ENCODE measurements at places on chromosomes 4 and X. TPM values are rescaled to one million over a fixed set of nuclear protein-coding genes. Genes with fewer than 3 reads are reported as not detected.

Gene TCEAL7
- not detected for total RNA-seq

Gene SHOX
- not detected for total RNA-seq

Gene MORC4
- 6.3 TPM for total RNA-seq

Gene SUPT20HL1
- total RNA-seq, result not detected

GRCh38 chrX:14528629-14529289 is 577 bp upstream of the GLRA2 start:
- no peak overlapping the region for H3K27ac ChIP-seq
- H3K4me3 ChIP-seq, result no peak overlapping the region
- peak; percentile 42 for DNase-seq

DNA sequence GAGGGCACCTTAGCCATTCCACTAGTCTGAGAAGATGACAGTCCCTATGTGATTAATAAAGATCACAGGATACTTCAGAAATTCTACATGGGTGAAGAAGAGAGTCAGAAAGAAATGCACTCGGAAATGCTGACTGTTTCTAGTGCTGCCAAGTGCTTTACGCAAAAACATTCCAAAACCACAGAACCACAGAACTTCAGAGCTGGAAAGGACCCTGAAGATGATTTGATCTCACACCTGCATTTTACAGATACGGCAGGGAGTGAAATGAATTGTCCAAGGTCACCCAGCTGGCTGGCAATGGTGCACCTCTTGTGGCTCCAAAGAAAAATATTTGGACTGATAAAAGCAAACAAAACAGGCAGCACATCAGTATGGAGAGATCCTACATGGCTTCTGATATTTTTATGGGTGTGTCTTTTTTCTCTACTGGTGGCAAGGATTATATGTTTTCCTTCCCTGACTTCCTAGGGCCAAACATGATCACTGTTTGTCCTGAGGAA is 115.9 kb downstream of the MAML3 start:
- no peak for DNase-seq
- H3K36me3 ChIP-seq, result no peaks in the 10 kb centered on the region
- no peaks in the 10 kb centered on the region for H3K4me1 ChIP-seq
- H3K27ac ChIP-seq, result no peak overlapping the region
- peaks cover 11% of the 10 kb centered on the region for H3K27me3 ChIP-seq
- no peak overlapping the region for H3K4me3 ChIP-seq

GRCh38 chr4:78885598-78885997 is 53.6 kb downstream of the PAQR3 start:
- DNase-seq, result no peak
- H3K36me3 ChIP-seq, result peaks cover 7% of the 10 kb centered on the region
- H3K4me3 ChIP-seq, result no peak overlapping the region
- H3K4me1 ChIP-seq, result peaks cover 6% of the 10 kb centered on the region

DNA sequence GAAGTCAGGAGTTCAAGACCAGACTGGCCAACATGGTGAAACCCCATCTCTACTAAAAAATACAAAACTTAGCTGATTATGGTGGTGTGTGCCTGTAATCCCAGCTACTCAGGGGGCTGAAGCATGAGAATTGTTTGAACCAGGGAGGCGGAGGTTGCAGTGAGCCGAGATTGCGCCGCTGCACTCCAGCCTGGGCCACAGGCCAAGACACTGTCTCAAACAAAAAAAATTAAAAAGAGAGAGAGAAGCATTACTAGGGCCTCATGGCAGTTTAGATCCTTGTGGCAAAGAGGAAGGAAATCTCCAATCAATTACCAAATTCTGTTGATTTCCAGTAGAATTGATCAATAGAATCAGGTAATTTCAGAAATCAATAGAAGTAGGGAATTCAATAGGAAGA is 16.8 kb upstream of the SLC34A2 start:
- DNase-seq, result no peak
- no peak overlapping the region for H3K27ac ChIP-seq
- H3K27me3 ChIP-seq, result peaks cover 3% of the 10 kb centered on the region

DNA sequence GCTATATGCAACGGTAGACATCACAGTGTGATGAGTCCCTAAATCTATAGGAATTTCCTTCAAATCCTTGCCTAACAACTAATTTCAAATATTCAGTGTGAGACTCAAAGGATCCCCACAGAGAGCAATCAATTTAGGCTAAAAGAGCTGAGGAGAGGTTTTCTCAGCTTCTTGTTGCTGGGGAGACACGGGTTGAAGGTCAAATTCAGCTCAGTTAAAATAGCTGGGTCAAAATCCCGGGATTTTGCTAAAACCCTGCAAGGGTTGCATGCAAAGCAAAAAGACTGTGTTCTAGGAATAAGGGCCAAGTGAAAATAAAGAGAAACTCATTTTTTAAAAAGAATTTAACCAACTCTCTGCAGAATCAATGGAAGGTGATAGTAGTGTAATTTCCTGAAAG is 1073.4 kb downstream of the NLGN4X start:
- H3K36me3 ChIP-seq, result no peaks in the 10 kb centered on the region
- H3K27me3 ChIP-seq, result no peaks in the 10 kb centered on the region
- no peak for DNase-seq
- H3K27ac ChIP-seq, result no peak overlapping the region
- H3K4me1 ChIP-seq, result no peaks in the 10 kb centered on the region
- no peak overlapping the region for H3K4me3 ChIP-seq

DNA sequence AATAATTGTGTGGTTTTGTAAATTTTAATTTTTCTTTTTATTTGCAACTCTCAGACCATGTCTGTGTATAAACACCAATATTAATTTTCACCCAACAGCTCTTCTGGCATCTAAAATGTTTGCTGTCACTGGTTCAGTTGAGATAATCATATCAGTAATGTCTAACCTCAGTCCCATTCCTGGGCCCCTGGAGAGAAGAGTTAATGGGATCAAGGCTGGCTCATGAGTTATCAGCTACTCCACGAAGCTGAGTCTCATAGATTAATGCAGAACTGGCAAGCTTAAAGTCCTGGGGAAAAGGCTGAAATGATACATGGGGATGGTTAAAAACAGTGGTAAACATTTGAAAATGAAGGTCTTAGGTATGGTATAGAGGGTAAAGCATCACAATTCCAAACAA is 28.4 kb upstream of the TSPAN5 start:
- no peak overlapping the region for H3K4me3 ChIP-seq
- no peak overlapping the region for H3K27ac ChIP-seq
- peaks cover 25% of the 10 kb centered on the region for H3K4me1 ChIP-seq
- peaks cover 8% of the 10 kb centered on the region for H3K36me3 ChIP-seq
- no peaks in the 10 kb centered on the region for H3K27me3 ChIP-seq

DNA sequence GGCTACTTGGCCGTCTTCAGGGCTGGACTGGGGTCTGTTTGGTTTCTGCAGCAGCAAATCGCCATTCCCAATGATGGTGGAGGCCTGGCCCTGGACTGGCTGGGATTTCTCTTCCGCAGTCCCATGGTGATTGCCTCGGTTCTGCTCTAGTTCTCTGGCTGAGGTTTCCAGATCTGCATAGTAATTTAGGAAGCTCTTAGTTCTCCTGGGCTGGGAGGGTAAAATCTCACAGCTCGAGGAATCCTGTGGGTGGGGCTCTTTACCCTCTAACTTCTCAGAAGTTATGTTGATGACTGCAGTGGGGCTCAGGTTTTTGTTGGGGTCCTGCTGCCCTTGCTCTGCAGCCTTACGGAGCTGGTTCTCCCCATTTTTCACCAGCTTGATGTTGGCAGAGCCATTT is 200.6 kb downstream of the APBB2 start:
- H3K4me1 ChIP-seq, result no peaks in the 10 kb centered on the region
- no peak overlapping the region for H3K27ac ChIP-seq
- no peak overlapping the region for H3K4me3 ChIP-seq

GRCh38 chrX:120377715-120378114 is 15.8 kb downstream of the ATP1B4 start:
- peaks cover 7% of the 10 kb centered on the region for H3K27me3 ChIP-seq
- peaks cover 9% of the 10 kb centered on the region for H3K4me1 ChIP-seq
- no peaks in the 10 kb centered on the region for H3K36me3 ChIP-seq
- H3K4me3 ChIP-seq, result no peak overlapping the region
- no peak overlapping the region for H3K27ac ChIP-seq

GRCh38 chrX:21974011-21974385 is 33.5 kb downstream of the SMS start:
- H3K27ac ChIP-seq, result peak overlapping the region; percentile 94
- no peaks in the 10 kb centered on the region for H3K27me3 ChIP-seq
- DNase-seq, result no peak
- H3K4me1 ChIP-seq, result peaks cover 36% of the 10 kb centered on the region

DNA sequence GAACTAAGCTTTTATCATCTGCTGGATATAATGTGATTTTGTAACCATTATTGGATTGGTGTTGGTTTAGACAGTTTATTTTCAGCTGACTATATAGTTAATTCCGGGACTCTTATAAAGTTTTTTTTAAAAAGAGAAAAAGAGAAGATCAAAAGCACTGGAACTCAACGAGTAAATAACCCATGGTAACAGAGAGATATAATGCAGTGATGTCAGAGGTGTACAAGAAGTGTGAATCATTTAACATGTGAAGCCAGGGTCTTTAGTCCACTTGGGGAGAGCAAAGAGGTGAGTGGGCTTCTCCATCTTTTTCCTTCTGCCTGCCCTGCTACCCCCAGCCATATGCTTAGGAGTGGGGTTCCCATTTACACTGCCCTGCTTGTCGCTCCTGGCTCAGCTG is 3.2 kb downstream of the TMEM165 start:
- peak overlapping the region; percentile 26 for H3K27ac ChIP-seq
- peaks cover 45% of the 10 kb centered on the region for H3K36me3 ChIP-seq
- H3K4me3 ChIP-seq, result peak overlapping the region; percentile 84

DNA sequence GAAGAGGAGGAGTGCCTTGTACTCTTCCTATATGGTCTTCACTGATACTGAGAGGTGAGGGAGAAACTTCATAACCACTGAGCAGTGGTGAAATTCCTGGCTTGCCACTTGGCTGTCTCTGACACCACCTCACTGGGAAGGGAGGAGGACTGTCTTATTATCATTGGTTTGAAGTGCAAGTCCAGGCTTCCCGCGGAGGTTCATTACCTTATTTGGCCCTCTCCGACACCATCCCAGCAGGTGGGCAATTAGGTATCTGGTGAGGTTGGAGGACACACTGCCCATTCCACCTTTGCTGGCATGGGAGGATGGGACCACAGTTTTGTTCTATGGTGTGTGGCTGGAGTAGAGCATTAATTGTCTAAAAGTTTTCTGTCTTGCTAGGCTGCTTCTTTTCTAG is 206.1 kb downstream of the LHFPL1 start:
- H3K4me1 ChIP-seq, result no peaks in the 10 kb centered on the region
- no peaks in the 10 kb centered on the region for H3K27me3 ChIP-seq
- H3K4me3 ChIP-seq, result no peak overlapping the region
- H3K27ac ChIP-seq, result no peak overlapping the region
- no peaks in the 10 kb centered on the region for H3K36me3 ChIP-seq

DNA sequence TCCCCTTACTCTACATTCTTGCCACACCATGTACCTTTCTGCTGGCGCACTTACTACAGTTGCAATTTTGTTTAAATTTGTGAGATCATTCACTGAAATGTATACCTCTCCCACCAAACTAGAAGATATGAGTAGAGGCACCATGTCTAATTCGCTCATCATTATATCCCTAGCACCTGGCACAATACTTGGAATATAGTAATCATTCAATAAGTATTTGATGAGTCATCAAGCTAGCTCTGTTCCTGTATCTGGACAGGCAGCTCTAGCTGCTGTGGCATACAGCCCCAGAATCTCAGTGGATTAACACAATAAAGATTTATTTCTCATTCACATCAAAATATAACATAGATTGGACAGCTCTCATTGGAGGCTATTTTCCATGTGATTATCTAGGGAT is 245.9 kb downstream of the IDS start:
- no peaks in the 10 kb centered on the region for H3K36me3 ChIP-seq
- peaks cover 4% of the 10 kb centered on the region for H3K27me3 ChIP-seq
- no peaks in the 10 kb centered on the region for H3K4me1 ChIP-seq
- no peak overlapping the region for H3K4me3 ChIP-seq
- H3K27ac ChIP-seq, result no peak overlapping the region
